A549 treated with dexamethasone at 1 μM for 4 hours (cell line): ENCODE measurements at places on chromosomes 6 and 20. TPM values are rescaled to one million over a fixed set of nuclear protein-coding genes. Genes with fewer than 3 reads are reported as not detected.

GGTLC1 gene
- total RNA-seq: not detected in 5 replicates

PEDS1 gene
- 44.1 to 66.6 TPM (median 63.8 TPM) in 5 replicates for total RNA-seq

PRDM13 gene
- 0.71 to 1.1 TPM (median 1.0 TPM) in 5 replicates for total RNA-seq

NOX3 gene
- not detected in 5 replicates for total RNA-seq

SAMD5 gene
- total RNA-seq: 0.47 to 0.70 TPM (median 0.53 TPM) in 5 replicates

ADGRB3 gene
- total RNA-seq: not detected in 5 replicates

DYNLT2 gene
- 0.43 to 0.62 TPM (median 0.56 TPM) in 5 replicates for total RNA-seq

DEFB124 gene
- total RNA-seq: 0.21 to 0.72 TPM (median 0.35 TPM) in 4 of 5 replicates, not detected in the other

CPNE5 gene
- total RNA-seq: 0.06 to 0.12 TPM (median 0.10 TPM) in 5 replicates

SLC17A2 gene
- total RNA-seq: not detected in 5 replicates

MAFB gene
- 0.19 to 0.37 TPM (median 0.28 TPM) in 5 replicates for total RNA-seq

ARG1 gene
- not detected in 5 replicates for total RNA-seq

MYLK4 gene
- total RNA-seq: 0.09 to 0.18 TPM (median 0.13 TPM) in 5 replicates

RIMS1 gene
- total RNA-seq: not detected in 5 replicates

MDFI gene
- total RNA-seq: 0.47 to 0.87 TPM (median 0.61 TPM) in 5 replicates

PLA2G7 gene
- total RNA-seq: not detected in 5 replicates

RNF182 gene
- 2.9 to 3.6 TPM (median 3.4 TPM) in 5 replicates for total RNA-seq

PRRT1 gene
- total RNA-seq: 0.35 to 1.1 TPM (median 0.68 TPM) in 5 replicates

XKR7 gene
- 0.01 TPM in 2 of 5 replicates, not detected in the others for total RNA-seq

RAB44 gene
- 0.04 to 0.05 TPM (median 0.04 TPM) in 5 replicates for total RNA-seq

FRK gene
- total RNA-seq: 1.1 to 2.0 TPM (median 1.6 TPM) in 5 replicates

BTNL2 gene
- total RNA-seq: not detected in 5 replicates
